ENCODE measurements at places on chromosomes 11 and 22.

GRCh38 chr22:39718206-39718605, 147.7 kb downstream of the CACNA1I start:
- no peaks in the 10 kb centered on the region for H3K27me3 ChIP-seq
- no peaks in the 10 kb centered on the region for H3K4me1 ChIP-seq
- H3K4me3 ChIP-seq: no peak overlapping the region
- DNase-seq: no peak
- no peak overlapping the region for H3K27ac ChIP-seq

DNA sequence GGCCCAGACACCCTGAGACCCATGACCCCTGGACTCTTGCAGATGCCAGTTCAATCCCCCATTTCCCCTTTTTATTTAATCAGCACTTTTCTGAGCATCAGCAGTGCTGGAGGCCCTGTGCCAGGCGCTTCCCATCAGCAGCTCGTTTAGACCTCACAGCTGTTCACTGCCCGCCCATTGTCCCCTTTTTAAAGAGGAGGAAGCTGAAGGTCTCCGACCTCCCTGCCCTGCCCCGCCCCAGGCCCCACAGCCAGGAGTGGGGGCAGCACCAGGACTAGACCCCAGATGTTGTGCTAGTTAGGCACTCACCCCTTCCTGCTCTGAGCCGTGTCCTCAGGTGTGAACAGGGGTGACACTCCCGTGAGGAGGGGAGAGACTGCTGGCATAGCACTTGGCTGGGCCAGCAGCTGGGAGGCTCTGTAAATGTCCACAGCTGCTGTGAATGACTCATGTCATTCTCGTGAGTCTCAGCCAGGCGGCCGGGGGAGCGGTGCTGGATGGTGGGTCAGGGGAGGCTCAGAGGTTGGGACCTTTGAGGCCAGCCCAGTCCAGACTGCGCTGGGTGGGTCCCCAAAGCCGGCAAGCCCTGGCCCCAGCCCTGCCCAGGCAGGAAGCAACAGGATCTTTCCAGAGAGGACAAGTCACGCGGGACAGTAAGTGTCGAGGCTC, 19.9 kb downstream of the EMID1 start:
- DNase-seq: no peak
- no peak overlapping the region for H3K27ac ChIP-seq
- H3K4me1 ChIP-seq: no peaks in the 10 kb centered on the region
- no peaks in the 10 kb centered on the region for H3K27me3 ChIP-seq
- no peaks in the 10 kb centered on the region for H3K36me3 ChIP-seq

DNA sequence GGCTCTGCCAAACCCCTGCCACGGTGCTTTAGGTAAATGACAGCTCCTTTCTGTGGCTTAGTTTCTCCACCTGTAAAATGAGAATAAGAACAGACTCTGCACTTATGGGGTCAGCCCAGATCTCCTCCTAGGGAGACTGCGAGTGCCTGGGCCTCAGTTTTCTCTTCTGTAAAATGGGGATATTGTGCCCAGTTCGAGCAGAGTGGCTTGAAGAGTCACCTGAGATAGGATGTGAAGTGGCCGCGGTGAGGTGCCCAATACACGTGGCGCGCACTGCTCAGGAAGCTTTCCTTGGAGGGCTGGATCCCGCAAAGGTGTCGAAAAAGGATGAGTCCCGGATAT, 473 bp upstream of the EMID1 start:
- H3K27ac ChIP-seq: no peak overlapping the region
- no peaks in the 10 kb centered on the region for H3K36me3 ChIP-seq
- DNase-seq: no peak
- peak overlapping the region; percentile 42 for H3K4me3 ChIP-seq

DNA sequence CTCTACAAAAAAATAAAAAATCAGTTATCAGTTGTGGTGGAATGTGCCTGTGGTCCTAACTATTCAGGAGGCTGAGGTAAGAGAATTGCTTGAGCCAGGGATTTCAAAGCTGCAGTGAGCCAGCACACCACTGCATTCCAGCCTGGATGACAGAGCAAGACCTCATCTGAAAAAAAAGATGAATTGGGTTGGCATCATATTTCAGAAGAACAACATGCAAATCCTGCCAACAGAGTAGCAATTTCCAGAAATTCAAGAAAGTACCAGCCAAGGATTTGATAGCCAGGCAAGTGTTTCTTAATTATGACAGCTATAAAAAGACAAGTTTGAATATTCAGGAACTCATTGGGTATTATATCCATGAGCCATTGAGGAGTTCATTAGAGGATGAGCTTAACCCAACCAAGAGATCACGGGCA, 75.2 kb downstream of the USP47 start:
- H3K27ac ChIP-seq: no peak overlapping the region
- no peaks in the 10 kb centered on the region for H3K27me3 ChIP-seq
- DNase-seq: peak; percentile 9
- no peak overlapping the region for H3K4me3 ChIP-seq

DNA sequence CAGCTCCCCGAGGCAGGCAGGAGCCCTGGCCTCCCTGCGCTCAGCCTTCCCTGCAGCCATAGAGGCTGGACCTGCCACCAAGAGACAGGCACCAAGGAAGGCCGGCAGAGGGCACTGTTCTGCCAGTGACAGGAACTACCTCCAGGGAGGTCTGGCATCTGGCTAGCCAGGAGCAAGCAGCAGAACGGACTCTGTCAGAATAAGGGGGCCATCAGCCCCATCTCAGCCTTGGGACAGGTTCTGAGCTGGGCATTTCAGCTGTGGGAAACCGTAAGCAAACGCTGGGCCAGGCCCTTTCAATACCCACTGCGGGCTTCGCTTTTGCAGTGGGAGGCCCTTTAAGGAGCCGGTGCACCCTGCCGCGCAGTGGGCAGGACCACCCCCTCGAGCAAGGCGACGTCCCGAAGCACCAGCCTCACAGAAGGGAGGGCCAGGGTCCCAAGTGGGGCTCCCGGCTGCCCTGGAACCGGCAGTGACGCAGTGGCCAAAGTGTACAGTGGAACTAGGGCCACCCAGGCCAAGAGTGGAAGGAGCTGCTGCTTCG, 18.2 kb downstream of the IFT27 start:
- H3K27ac ChIP-seq: no peak overlapping the region
- H3K36me3 ChIP-seq: no peaks in the 10 kb centered on the region
- H3K4me3 ChIP-seq: no peak overlapping the region
- H3K27me3 ChIP-seq: peaks cover 23% of the 10 kb centered on the region
- H3K4me1 ChIP-seq: no peaks in the 10 kb centered on the region

GRCh38 chr22:46982635-46983034, 220.2 kb downstream of the TBC1D22A start:
- no peak overlapping the region for H3K4me3 ChIP-seq
- no peak for DNase-seq
- no peaks in the 10 kb centered on the region for H3K36me3 ChIP-seq
- H3K27ac ChIP-seq: no peak overlapping the region

- H3K4me1 ChIP-seq: peaks cover 17% of the 10 kb centered on the region
- no peaks in the 10 kb centered on the region for H3K27me3 ChIP-seq
- H3K4me3 ChIP-seq: no peak overlapping the region
- H3K36me3 ChIP-seq: no peaks in the 10 kb centered on the region
- DNase-seq: no peak
These were observed 294.4 kb downstream of the DDX10 start for GRCh38 chr11:108959105-108959761.

DNA sequence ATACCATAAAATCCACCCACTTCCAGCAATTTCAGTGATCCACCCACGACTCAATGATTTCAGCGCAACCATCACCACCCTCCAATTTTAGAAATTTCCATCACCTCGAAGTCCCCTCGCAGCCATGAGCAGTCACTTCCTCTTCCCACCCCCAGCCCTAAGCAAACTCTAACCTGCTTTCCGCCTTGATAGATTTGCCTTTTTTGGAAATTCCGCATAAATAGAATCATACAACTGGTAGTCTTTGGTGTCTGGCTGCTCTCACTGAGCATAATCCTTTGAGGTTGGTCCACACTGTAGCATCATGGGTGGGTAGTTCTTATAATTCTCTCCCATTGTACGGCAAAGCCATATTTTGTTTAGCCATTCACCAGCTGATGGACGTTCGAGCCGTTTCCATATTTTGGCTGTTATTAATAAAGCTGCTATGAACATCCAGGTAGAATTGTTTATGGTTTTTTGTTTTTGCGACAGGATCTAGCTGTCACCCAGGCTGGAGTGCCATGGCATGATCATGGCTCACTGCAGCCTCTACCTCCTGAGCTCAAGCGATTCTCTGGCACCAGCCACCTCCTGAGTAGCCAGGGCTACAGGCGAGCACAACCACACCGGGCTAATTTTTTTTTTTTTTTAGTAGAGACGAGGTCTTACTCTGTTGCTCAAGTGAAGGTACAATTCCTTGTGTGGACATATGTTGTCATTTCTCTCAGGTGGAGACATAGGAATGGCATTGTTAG, 16.0 kb downstream of the PIM3 start:
- no peaks in the 10 kb centered on the region for H3K36me3 ChIP-seq
- H3K4me1 ChIP-seq: peaks cover 3% of the 10 kb centered on the region
- H3K27me3 ChIP-seq: no peaks in the 10 kb centered on the region
- peak; percentile 62 for DNase-seq
- H3K27ac ChIP-seq: no peak overlapping the region

- no peak overlapping the region for H3K27ac ChIP-seq
- H3K27me3 ChIP-seq: no peaks in the 10 kb centered on the region
- H3K4me3 ChIP-seq: no peak overlapping the region
These were observed 4.6 kb upstream of the KCNQ1OT1 start for GRCh38 chr11:2704356-2704755.

DNA sequence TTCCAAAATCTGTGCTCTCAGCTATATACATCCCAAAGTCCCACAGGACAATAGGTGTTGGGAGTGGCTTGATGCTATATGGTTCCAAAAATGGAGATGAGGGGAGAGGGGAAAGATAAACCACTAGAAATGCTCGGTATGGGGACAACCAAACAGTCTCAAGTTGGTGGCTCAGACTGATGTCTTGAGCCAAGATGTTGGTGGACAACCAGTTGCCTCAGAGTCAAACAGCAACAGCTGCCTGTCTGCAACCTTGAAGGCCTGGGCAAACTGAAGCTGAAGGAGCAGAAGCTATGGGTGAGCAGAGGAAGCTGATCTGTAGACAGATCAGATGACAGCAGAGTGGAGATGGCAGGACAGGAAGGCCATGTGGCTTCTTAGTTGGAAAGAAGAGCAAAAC, 4.0 kb downstream of the RRP8 start:
- H3K27ac ChIP-seq: no peak overlapping the region
- no peak overlapping the region for H3K4me3 ChIP-seq
- H3K36me3 ChIP-seq: peaks cover 32% of the 10 kb centered on the region
- no peaks in the 10 kb centered on the region for H3K4me1 ChIP-seq

- H3K27me3 ChIP-seq: no peaks in the 10 kb centered on the region
- peaks cover 19% of the 10 kb centered on the region for H3K4me1 ChIP-seq
- H3K36me3 ChIP-seq: no peaks in the 10 kb centered on the region
- no peak for DNase-seq
- H3K27ac ChIP-seq: no peak overlapping the region
These were observed 33.1 kb upstream of the GRAMD4 start for GRCh38 chr22:46587061-46587460.

DNA sequence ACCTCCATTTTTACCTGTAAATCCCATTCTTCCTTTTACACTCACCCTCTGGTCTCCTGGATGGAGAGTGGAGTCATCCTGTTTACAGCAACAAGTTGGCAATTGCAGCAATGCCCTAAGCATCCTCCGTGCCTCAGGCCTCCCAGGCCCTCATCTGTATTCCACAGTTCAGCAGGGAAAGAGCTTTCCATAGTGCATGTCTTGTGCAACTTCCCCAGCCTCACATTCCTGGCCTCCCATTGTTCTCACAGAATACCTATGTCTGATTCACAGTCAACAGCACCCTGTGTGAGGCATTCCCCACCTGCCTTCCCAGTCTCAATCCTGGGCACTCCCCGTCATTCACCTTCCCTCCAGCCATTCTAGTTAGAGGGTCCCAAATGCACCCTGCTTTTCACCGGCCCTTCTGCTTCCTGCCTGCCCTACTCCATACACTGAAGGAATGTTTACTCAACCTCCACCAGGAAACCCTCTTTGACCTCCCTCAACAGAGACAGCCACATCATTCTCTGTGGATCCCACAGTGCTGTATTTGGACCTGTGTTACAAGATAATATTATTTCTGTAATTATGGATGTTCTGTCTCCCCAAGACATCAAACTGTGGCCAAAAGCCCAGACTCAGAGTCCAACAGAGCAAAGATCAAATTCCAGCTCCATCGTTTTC, 405.7 kb downstream of the BUD13 start:
- H3K27ac ChIP-seq: no peak overlapping the region
- DNase-seq: no peak
- H3K27me3 ChIP-seq: peaks cover 29% of the 10 kb centered on the region
- no peaks in the 10 kb centered on the region for H3K36me3 ChIP-seq

GRCh38 chr22:39746600-39747262, 146.8 kb downstream of the ENTHD1 start:
- peaks cover 64% of the 10 kb centered on the region for H3K27me3 ChIP-seq
- H3K4me1 ChIP-seq: no peaks in the 10 kb centered on the region
- H3K36me3 ChIP-seq: no peaks in the 10 kb centered on the region
- DNase-seq: no peak
- no peak overlapping the region for H3K4me3 ChIP-seq

DNA sequence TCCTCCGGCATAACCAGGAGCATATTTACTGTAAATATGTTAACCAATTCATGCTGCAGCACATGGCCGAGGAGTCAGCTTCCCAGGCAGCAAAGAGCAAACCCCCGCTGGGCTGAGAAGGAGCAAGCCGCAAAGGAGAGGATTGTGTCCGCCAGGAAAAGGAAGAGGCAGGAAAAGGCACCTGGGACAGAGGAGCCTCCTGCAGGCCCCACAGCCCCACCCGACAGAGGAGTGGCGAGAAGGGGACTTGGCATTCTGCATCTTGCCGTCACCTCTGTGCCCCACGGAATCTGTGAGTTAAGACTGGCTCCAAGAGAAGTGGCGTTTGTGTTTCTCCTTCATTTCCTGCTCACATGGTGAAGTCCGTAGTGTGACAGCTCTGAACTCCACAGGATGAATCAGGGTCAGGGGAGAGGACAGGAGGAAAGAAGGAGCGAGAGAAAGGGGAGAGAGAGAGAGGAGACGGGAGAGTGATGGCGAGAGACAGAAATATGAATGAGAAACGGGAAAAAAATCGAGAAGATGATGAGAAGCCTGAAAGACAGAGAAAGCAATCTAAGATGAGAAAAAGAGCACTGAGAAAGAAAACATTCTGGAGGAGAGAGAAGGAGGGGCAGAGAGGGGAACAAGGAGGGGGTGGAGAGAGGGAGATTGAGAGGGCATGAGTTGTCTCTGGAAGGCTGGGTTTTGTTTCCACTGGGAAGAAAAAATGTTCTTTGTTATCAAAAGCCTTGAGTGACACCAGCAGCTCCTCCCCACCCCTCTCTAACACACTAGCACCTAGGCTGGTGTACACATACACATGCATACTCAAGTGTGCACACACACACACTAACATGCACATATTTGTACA, 489.6 kb downstream of the MN1 start:
- peak overlapping the region; percentile 55 for H3K27ac ChIP-seq
- H3K36me3 ChIP-seq: no peaks in the 10 kb centered on the region
- no peak for DNase-seq
- H3K4me3 ChIP-seq: no peak overlapping the region
- H3K4me1 ChIP-seq: peaks cover 9% of the 10 kb centered on the region
- H3K27me3 ChIP-seq: no peaks in the 10 kb centered on the region

DNA sequence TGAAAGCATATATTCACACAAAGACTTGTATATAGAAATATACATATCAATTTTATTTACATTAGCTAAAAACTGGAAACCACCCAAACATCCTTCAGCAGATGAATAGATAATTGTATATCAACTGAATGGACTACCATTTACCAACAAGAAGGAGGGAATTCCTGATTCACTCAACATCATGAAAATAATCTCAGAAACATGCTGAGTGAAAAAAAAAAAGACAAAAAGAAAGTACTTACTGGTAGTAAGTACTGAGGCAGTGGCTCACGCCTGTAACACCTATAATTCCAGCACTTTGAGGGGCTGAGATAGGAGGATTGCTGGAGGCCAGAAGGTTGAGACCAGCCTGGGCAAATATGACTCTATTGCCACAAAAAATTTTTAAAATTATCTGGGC, 7.4 kb upstream of the IPO7 start:
- H3K4me1 ChIP-seq: no peaks in the 10 kb centered on the region
- no peak overlapping the region for H3K4me3 ChIP-seq
- no peaks in the 10 kb centered on the region for H3K27me3 ChIP-seq
- H3K36me3 ChIP-seq: no peaks in the 10 kb centered on the region
- no peak overlapping the region for H3K27ac ChIP-seq
